ENCODE measurements at places on chromosomes 3 and 15.

- DNase-seq: peak; percentile 64
Measured at GRCh38 chr3:12891985-12892839, 50.8 kb upstream of the RPL32 start.

DNA sequence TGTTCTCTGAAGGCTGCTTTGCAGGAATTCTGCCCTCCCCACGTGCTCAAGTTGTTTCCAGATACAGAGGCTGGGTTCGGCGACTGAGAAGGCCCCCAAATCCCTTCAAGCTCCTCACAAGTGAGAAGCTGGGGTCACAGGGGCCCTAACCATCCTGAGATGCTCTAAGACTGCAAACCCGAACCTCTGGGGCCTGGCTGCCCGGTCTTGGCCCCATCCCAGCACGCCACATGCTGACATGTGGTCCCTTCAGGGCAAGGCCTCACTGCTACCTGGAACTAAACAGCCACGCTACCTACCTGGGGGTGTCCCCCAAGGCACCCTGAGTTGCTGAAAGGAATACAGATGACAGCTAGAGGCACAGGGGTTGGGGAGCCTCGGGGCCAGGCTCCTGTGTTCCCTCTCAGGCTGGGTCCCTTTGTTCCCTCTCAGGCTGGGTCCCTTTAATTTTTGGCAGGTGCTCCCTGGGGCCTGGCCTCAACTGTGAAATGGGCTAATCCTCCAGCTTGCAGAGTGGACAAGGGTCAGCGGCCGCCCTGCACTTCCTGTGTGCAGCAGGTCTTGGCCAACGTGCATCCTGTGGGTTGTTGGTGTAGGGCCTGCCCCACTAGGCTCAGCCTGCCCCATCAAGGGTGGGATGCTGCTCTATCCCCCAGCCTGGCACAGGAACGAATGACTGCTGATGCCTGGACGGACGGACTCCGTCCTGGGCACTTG, 32.5 kb downstream of the KLHL25 start:
- DNase-seq: no peak

DNA sequence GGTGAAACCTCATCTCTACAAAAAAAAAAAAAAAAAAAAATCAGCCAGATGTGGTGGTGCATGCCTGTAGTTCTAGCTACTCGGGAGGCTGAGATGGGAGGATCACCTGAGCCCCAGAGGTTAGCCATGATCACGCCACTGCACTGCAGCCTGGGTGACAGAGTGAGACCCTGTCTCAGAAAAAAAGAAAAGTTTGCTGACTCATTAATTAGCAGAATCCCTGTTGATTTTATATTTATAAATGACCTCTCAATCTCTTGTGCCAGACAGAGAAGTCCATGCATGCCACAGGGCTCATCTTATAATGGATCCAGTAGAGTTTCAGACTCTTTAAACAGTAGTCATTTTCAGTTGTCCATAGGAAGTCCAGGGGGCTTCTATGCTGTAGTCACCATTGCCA, 32.9 kb downstream of the ABHD6 start:
- DNase-seq: no peak

DNA sequence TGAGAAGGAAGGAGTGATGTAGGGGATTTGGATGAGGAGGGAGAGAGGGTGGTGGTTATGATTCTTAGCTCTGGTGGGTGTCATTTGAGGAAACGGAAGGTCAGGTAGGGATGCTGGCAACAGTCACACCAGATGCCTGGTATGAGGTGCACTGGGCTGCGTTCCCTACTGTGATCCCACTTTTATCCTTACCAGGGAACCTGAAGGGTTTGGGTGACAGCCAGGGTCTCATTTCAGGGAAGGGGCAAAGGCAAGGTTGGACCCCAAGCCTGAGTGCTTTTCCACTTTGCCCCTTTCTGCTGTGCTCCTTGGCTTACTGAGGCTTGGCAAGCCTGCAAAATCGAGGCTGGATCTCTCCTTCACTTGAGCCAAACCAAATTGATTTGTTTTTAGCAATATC, 36.0 kb upstream of the SACM1L start:
- DNase-seq: no peak

- DNase-seq: no peak
Measured at GRCh38 chr3:41118461-41119390, 80.6 kb upstream of the CTNNB1 start.

DNA sequence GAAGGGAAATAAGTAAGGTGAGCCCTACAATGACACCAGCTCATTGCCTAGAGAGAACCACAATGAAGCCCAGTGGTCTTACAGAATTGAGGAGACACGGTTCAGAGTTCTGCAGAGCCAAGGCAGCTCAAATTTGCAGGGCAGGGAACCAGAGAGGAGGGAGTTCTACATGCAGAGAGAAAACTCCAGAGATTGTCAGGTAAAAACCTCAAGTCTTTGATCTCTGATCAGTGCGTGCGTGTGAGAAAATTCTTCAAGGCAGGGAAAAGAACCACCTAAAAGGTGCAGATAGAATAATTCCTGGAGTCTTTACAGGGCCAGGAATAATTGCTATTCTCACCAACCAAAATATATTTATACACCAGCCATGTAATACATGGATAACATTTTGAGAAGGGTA, 88.0 kb upstream of the SNRK start:
- no peak for DNase-seq

- no peak for DNase-seq
Measured at GRCh38 chr3:61929617-61930016, 368.2 kb downstream of the PTPRG start.

DNA sequence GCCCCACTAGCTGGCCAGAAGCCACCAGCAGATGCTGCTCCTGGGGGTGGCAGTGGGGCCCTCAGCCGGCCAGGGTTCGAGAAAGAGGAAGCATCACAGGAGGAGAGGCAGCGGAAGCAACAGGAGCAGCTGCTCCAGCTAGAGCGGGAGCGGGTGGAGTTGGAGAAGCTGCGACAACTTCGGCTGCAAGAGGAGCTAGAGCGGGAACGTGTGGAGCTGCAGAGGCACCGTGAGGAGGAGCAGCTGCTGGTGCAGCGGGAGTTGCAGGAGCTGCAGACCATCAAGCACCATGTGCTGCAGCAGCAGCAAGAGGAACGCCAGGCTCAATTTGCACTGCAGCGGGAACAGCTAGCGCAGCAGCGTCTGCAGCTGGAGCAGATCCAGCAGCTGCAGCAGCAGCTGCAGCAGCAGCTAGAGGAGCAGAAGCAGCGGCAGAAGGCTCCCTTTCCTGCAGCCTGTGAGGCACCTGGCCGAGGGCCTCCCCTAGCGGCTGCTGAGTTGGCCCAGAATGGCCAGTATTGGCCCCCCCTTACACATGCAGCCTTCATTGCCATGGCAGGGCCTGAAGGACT, 17.5 kb upstream of the APEH start:
- no peak for DNase-seq

- DNase-seq: no peak
Measured at GRCh38 chr3:46971742-46972141, 4.8 kb downstream of the CCDC12 start.

DNA sequence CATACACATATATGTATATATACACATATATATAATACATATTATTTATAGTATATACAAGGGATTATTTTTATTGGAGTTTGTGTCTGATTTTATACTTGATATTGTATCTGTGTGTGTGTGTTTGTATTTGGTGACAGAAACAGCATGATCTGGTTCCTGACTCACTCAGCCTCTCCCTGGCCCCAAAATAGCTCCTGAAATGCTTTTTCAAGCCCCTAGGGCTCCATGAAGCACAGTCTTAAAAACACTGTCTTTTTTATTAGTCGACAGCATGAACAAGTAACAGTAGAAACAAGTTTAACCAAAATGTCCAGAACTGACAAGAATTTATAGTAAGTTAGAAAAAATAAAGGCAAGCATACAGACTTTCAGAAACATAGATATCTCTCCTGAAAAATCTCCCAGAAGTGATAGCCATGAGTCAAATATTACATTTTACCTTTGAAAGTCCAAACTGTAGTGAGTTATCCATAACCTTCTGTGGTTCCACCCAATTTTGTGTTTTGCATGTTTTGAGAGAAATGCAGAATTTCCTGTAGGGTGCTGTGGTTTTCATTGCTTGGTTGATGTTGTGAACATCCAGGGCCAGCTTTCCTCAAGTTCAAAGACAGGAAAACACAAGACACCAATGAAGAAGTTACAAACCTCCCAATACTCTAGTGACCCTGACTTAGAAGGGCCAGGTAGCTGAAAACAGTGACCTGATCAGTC, 98.5 kb upstream of the CCDC80 start:
- no peak for DNase-seq

- DNase-seq: peak; percentile 23
Measured at GRCh38 chr3:121111914-121112612, 204.1 kb downstream of the STXBP5L start.

GRCh38 chr15:65305150-65305758, 777 bp downstream of the RNU5B-1 start:
- DNase-seq: no peak

Data from nephron progenitor cell (in vitro differentiated cells).